ENCODE measurements at places on chromosomes 2 and 18. TPM values are rescaled to one million over a fixed set of nuclear protein-coding genes. Genes with fewer than 3 reads are reported as not detected.

DNA sequence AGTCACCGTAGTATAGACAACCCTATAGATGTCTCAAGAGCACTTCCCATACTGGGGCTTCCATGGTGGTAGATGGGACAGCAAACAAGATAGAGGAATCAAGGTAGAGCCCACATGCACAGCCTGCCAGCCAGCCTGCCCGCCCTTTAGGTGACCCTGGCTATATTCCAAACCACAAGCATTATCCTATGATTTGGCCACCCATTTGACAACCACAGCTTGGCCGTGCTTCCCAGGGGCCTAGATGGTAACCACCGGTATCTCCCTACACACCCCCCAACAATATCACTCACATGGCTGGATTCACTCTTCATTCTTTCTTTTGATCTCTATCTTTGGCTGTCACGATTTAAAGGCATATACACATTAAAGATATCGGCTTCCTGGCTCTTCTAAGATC lies 85.3 kb downstream of the CDK15 start:
- no peak overlapping the region for H3K4me3 ChIP-seq
- peaks cover 5% of the 10 kb centered on the region for H3K4me1 ChIP-seq
- no peaks in the 10 kb centered on the region for H3K27me3 ChIP-seq
- no peaks in the 10 kb centered on the region for H3K36me3 ChIP-seq
- H3K27ac ChIP-seq: no peak overlapping the region
- DNase-seq: no peak

GRCh38 chr2:44869761-44870160 lies 71.7 kb upstream of the SIX3 start:
- H3K4me3 ChIP-seq: no peak overlapping the region
- no peak overlapping the region for H3K27ac ChIP-seq
- no peaks in the 10 kb centered on the region for H3K4me1 ChIP-seq
- no peaks in the 10 kb centered on the region for H3K27me3 ChIP-seq
- no peak for DNase-seq

- H3K36me3 ChIP-seq: no peaks in the 10 kb centered on the region
- no peak overlapping the region for H3K4me3 ChIP-seq
- no peaks in the 10 kb centered on the region for H3K27me3 ChIP-seq
- H3K27ac ChIP-seq: no peak overlapping the region
These were observed 25.1 kb downstream of the SLC39A10 start for GRCh38 chr2:195682077-195682476.

Gene VIT
- total RNA-seq: 17.0 TPM

Gene NOSTRIN
- 21.5 TPM for total RNA-seq

GRCh38 chr2:72722492-72723070 lies 103.3 kb downstream of the EXOC6B start:
- peaks cover 24% of the 10 kb centered on the region for H3K4me1 ChIP-seq
- DNase-seq: no peak
- H3K4me3 ChIP-seq: no peak overlapping the region

DNA sequence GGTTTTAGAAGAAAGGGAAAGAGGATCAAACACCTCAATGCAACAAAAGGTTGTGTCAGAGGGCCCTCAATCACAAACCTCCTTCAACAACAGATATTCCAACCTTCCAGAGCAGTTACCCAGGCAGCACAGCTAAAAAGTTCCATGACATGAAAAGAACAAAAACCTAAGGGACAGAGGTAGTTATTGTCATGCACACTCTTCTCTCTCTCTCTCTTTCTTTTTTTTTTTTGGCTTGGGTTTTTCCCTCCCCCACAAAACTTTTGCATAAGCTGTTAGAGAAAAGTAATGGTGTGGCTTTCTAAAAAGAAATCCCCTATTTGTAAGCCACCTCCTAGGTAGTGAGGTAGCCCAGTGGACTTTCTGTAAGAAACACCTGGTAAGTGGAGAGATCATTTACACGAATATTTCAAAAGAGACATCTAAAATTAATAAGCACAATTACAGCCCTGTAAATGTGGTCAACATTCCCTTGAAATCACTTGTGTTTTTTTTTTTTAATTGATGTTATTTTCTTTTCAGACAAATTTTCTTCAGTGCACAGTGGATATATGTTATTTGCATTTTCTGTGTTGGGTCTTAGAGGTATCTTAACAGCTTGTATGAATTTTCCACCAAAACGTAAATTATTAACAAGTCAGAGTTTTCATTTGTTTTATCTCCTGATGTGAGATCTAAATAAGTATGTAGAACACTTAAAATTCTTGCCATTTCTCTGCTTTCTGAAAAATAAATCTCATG lies 48.4 kb downstream of the ZEB2 start:
- no peaks in the 10 kb centered on the region for H3K36me3 ChIP-seq
- no peak overlapping the region for H3K27ac ChIP-seq
- H3K4me1 ChIP-seq: peaks cover 18% of the 10 kb centered on the region

Gene ZAP70
- total RNA-seq: 1.2 TPM

DNA sequence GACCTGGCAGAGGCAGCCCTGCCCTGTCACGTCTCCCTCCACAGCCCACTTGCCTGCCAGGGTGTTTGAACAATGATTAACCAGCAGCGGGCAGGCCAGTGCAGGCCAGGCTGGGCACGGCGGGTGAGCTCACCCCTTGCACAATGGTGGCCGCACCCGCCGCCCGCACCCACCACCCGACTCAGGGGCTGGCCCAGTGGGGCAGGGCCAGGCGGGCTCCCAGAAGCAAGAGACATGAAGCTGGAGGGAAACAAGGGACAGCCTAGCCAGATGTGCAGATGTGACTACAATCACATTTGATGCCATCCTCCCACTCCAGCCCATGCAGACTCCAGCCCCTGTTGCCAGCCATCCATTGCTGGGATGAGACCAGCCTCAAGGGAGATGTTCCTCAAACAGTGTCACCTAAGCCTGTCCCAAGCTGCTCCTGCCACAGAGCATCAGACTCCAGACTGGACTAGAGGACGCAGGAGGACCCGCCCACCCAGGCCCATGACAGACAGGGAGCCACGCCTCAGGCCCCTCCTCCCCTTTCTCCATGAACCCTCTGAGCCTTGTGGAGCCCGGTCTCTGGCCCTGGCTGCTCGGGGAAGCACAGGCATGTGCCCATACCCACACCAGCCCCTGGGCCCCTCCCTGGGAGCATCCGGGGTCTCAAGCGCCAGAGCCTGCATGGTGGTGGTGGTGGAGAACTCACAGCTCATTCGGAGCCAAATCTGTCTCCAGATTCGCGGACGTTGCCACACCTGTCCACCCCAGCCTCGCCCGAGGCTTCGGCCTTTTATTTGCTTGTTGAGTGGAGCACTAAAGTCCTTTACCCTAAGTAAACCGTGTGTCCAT lies 45.0 kb downstream of the SDC1 start:
- no peaks in the 10 kb centered on the region for H3K36me3 ChIP-seq
- no peaks in the 10 kb centered on the region for H3K27me3 ChIP-seq
- no peak for DNase-seq
- no peak overlapping the region for H3K4me3 ChIP-seq

- no peak overlapping the region for H3K4me3 ChIP-seq
- H3K27me3 ChIP-seq: no peaks in the 10 kb centered on the region
- H3K27ac ChIP-seq: no peak overlapping the region
- no peaks in the 10 kb centered on the region for H3K4me1 ChIP-seq
These were observed 540.6 kb upstream of the GCFC2 start for GRCh38 chr2:76251342-76251741.

Gene UGT1A4
- total RNA-seq: not detected

Measured in esophagus muscularis mucosa (tissue), 4 donors.